ENCODE measurements at places on chromosomes 7 and 10.
A peak's percentile ranks its signal among the peaks of the same experiment; 100 is the strongest.

DNA sequence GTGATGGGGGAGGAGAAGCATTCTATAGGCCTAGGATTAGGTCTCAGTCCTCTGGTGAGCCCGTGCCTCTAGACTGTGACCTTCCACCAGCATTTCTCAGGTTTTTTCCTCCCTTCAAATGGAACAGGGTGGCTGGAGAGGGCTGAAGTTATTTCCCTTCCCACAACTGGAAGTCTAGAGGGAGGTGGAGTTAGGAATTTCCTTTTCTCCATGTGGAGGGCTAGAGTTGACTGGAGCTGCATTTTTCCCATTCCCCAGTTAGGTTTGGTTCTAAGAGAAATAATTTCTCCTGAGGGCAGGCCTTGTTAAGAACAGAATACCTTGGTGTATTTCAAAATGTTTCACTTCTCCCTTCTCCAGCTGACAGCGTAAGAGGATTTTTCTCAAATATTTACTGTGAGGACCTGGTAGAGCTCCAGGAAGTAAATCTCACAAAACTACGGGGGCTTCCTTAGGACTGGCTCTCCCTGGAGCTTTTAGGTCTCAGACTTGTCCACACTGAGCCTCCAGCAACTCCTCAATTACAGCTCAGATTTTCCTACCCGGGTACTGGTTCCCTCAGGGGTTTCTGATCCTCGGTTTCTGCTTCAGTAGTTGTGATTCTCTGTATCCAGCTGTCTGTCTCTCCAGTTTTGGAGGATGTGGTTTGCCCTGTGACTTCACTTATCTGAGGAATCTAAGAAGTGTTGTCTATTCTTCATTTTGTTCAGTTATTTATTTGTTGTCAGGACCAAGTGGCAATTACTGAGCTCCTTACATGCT lies 6.0 kb upstream of the REEP3 start:
- DNase-seq, result no peak

DNA sequence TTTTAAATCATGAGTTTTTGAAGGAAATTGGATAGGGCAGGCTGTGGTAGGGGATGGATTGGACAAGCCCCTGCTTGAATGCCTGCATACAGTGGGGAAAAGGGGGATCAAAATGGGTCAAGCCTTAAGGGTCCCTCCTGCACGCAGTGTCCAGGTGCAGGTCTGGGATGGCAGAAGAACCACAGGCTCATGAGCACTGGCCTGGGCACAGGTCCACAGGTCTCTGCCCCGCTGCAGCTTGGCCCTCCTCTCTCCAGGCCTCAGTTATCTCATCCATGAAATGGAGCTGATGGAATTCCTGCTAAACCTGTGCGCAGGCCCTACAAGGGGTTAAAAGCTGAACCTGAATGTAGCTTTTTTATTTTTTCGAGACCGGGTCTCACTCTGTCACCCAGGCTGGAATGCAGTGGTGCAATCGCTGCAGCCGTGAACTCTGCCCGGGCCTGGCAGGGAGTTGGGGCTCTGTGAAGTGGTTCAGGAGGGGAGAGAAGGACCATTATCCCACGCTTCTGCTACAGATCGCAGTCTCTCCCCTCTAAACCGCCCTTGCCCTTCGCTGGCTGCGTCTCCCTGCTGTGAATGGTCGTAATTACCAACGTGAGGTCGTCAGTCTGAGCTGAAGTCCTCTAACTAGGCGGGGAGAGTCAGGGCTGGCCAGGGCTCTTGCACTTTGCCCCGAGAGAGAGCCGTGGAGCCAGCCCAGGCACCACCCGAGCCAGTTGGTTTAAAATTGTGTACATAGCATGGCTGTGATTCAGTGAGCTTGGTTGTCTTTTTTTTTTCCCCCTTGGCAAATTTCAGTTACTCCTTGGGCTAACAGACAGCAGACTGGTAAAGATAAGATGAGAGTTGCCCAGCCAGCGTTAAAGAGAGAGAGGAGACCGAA lies 77.5 kb upstream of the GTF2I start:
- DNase-seq, result peak; percentile 59

DNA sequence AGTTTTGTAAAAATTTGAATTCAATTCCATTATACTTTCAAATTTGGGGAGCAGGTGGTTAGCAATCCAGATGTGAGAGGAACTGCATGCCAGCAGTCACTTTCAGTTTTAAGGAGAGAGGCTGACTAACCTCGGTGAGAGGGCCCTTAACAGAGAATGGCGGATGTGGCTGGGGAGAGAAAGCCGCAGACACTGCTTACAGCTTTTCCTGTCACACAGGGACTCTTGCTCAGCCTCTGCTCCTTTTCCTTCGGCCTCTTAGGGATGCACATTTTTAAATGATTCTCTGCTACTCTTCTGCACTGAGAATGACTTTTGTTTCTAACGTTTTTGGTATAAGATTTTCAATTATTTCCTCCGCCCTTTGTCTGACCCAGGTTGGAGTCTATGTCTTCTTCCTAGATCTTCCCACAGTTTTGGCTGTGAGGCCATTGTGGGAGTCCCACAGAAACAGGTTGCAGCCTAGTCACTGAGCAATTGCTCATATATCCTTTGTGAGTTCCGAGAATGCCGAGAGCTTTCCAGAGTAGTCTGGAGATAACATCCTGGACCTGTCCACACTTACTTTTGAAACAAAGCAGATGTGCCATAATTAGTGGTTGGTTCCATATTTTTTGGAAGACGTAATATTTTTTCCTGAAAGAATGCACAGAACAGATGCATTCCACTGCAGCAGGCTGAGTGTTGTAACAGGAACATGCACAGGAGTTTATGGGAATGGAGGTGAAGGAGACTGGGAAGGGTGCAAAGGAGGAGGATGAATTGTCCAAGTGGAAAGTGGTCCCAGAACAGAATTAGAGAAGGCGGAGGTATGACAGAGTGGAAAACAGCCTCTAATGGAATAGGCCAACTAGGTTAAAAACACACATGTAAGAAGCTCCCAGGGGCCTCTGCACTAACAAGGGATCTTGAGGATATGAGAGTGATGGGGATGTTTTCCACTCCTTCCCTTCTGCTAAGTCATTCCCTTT lies 168.0 kb upstream of the ZNF32 start:
- no peak for DNase-seq

- DNase-seq, result no peak
Measured at GRCh38 chr7:151719897-151720242, 157.0 kb downstream of the PRKAG2 start.

DNA sequence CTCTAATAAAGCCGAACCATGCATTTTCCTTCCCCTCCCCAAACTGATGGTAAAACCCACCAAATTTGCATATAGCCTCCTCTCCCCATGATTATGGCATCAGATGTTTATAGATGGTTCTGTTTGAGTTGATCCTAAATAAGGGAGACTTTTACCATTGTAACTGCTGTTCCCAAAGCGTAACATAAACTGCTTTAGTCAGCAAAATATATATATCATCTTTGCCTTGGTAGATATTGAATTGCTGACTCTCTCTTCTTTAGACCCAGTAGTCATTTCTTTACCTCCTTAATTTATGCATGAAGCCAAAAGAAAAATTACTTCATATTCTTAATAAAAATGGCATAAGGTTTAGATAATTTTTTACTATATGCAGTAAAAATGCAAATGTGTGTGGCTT lies 86.2 kb upstream of the LRGUK start:
- no peak for DNase-seq

DNA sequence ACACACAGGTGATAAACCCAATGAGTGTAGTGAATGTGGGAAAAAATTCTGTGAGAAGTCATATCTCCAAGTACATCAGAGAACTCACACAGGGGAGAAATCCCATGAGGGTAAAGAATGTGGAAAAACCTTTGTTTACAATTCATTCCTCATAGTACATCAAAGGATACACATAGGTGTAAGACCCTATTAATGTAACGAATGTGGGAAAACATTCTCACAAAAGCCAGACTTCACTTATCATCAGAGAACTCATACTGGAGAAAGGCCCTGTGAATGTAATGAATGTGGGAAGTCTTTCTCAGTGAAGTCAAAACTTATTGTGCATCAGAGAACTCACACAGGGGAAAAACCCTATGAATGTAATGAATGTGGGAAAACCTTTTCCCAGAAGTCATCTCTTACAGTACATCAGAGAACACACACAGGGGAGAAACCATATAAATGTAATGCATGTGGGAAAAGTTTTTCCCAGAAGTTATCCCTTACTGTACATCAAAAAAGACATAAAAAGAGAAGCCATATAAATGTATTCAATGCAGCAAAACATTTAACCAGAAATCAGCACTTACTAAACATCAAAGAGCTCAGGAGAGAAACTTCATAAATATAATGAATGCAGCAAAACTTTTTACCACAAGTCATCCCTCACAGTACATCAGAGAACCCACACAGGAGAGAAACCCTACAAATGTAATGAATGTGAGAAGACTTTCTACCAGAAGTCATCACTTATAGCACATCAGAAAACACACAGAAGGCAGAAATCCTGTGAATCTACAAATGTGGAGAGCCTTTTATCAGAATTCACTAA lies 49.8 kb downstream of the ZNF239 start:
- no peak for DNase-seq

All from HuH-7.5 (cell line).